Ammon's horn (tissue), 1 donor: ENCODE measurements at places on chromosomes 5 and 9.

DNA sequence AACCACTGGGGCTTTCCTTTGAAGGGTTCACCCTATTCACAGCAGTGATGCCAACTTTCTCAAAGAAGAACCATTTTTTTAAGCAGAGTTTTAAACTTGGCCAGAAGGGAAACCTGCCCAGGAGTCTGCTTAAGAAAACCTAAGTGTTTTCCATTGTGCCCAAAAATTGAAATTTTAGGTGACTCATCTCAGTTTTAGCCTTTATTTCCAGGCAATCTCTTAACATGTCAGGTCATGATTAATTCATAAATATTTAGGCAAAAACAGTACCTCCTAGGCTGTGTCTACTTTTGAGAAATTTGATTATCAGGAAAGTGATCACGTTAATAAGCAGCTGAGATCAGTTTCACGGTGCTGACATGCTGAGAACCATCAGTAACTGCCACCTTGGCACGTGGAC is 61.9 kb downstream of the TLE1 start:
- DNase-seq, result no peak

- no peak for DNase-seq
Measured at GRCh38 chr9:88184976-88185375, 46.7 kb upstream of the SPATA31C2 start.

DNA sequence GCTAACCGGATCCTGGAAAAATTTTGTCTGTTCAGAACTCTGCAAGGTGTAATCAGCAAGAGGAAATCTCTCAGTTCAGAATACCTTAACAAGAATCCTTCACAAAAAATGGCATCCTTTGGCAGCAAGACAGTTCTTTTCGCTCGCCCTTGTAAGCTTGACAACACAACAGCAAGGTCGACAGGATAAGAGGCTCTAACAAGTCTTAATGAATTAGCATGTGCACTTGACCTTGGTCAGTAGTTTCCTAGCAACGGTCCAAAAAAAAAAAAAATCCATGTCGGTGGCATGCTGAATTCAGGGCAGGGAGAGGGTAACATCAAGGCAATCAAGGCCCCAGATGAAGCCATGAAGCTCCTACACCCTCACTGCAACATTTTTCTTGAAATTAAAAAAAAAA is 172.8 kb downstream of the APBA1 start:
- no peak for DNase-seq

GRCh38 chr5:37198842-37199241 is 50.3 kb downstream of the CPLANE1 start:
- no peak for DNase-seq

DNA sequence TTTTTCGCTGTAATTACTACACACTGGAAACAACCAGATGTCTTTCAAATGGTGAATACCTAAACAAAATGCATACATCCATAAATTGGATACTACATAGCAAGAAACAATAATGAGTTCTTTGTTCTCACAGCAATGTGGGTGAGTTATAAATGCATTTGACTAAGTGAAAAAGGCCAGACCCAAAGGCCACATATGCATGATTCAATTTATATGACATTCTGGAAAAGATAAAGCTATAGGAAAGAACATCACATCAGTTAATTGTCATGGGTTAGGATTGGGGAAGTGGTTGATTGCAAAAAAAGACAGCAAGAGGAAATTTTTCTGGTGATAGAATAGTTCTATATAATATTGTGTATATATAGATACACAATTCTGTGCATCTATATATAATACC is 198.9 kb downstream of the CYLC2 start:
- DNase-seq, result no peak

DNA sequence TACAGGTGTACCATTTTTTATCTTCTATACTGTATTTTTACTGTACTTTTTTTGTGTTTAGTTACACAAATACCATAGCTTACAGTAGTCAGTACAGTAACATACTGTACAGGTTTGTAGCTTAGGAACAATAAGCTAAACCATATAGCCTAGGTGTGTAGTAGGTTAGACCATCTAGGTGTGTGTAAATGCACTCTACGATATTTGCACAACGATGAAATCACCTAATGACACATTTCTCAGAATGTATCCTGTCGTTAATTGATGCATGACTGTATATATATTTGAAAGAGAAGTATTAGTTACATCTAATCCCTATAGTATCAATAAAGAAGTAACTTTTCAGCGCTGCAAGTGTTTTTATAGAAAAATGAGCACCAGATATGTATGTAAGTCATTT is 138.8 kb downstream of the TRPM6 start:
- DNase-seq, result no peak

GRCh38 chr9:90813523-90813922 is 11.9 kb downstream of the SYK start:
- DNase-seq, result no peak

GRCh38 chr5:115456056-115456455 is 88.5 kb downstream of the FEM1C start:
- DNase-seq, result no peak

DNA sequence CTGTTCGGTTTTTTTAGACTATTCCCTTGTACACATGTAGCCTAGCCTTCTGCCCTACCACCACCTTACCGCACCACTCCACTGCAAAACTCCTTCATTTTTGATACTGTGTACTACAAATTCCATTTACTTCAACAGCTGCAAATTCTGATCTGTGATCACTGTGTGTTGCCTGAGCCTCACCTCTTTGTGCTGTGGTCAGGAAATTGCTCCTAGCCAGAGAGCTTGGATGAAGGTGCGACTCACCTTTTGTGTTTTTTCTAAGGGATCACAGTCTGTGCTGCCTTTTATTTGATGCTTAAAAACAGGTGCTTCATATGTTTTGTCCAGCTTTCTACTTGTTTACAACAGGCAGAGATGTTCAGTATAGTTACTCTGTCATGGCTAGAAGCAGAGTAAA is 31.5 kb downstream of the CSNK1G3 start:
- no peak for DNase-seq

GRCh38 chr9:94611638-94612068 is 18.0 kb upstream of the FBP2 start:
- no peak for DNase-seq

DNA sequence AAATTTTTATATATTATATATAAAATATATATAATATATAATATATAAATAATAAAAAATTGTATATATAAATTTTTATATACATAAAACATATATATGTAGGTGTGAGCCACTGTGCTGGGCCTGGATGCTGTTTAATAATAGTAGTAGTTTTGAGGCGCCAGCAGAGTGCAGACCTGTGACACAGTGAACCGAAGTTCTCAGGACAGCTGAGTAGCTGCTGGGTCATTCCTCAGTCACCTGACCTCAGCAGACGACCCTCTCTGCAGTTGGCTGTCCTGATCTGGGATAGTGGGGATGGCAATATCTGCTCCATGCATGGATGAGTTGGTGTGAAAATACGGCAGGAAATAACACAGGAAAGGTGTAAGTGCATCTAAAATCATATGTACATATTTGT is 3.3 kb upstream of the SNX18 start:
- DNase-seq, result no peak

- DNase-seq, result peak; percentile 9
Measured at GRCh38 chr5:173891308-173892116, 3.4 kb downstream of the CPEB4 start.

GRCh38 chr5:56518820-56519219 is 285.7 kb upstream of the ANKRD55 start:
- DNase-seq, result no peak

- DNase-seq, result peak; percentile 32
Measured at GRCh38 chr9:16221366-16221765, 649.1 kb downstream of the BNC2 start.

DNA sequence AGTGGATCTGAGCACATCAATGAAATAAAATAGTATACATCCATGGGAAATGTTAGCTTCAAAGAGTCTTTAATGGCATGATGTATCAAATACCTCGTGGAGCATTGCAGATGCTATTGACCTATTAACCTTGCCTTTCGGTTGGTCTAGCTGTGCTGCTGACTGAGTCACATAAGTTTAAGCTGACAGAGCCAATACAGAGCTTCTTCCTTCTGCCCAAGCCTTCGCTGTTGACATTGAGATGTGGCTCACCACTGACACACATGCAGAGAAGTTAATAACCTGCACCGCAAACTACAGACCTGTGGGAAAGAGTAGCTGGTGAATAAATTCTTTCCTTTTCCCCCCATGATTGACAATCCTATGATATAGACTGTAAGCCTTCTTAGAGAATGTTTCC is 78.2 kb downstream of the LURAP1L start:
- no peak for DNase-seq

GRCh38 chr9:419571-420171 is 205.0 kb downstream of the DOCK8 start:
- DNase-seq, result no peak

DNA sequence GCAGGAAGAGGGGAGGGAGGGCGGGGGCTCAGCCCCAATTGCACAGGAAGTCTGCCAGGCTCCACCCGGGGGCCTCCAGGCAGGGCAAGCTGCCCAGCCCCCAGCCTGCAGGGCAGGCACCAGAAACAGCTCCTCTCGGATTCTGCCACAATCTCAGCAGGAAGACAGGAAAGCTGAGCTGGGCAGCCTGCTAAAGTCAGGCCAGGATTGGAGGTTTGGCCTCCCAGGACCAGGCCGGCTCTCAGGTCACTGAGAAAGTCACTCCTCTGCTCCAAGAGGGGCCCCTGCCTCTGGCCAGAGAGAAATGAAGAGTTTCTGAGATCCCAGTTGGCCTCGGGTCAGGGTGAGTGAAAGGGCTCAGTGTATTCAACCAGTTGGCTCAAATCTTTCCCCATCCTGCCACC is 54.6 kb upstream of the STXBP1 start:
- no peak for DNase-seq

- peak; percentile 74 for DNase-seq
Measured at GRCh38 chr9:129446828-129447550, 173.9 kb downstream of the C9orf50 start.

DNA sequence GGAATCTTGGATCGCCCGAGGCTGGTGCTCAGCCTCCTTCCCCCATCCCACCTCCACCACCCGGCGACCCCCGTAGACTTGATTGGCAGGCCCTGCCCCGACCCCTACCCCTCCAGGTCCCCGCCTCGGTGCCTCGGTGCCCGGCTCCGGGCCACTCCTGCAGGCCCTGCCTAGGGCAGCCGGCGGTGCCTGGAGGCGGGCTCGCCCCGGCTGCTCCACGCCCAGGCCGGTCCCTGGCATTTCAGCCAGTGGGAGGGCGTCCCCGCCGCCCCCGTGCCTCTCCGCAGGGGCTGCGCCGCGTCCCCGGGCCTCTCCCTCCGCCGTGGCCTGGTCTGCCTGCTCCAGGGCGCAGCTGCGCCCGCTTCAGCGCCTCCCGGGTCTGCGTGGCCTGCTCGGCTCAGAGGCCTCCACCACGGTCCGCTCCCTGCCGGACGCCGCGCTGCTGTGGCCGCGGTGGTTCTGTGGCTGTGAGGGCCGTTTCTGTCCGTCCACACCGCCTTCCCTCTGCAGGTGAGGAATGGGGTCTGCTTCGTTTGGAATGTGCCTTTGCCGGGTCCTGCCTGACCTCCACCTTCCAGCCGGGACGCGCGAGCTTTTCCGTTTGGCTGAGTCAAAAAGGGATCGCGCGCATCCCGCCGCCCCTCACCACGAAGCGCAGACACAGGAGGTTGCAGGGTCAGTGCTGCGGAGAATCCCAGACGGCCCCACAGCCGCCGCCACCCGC is 48.3 kb upstream of the IRX4 start:
- DNase-seq, result no peak

DNA sequence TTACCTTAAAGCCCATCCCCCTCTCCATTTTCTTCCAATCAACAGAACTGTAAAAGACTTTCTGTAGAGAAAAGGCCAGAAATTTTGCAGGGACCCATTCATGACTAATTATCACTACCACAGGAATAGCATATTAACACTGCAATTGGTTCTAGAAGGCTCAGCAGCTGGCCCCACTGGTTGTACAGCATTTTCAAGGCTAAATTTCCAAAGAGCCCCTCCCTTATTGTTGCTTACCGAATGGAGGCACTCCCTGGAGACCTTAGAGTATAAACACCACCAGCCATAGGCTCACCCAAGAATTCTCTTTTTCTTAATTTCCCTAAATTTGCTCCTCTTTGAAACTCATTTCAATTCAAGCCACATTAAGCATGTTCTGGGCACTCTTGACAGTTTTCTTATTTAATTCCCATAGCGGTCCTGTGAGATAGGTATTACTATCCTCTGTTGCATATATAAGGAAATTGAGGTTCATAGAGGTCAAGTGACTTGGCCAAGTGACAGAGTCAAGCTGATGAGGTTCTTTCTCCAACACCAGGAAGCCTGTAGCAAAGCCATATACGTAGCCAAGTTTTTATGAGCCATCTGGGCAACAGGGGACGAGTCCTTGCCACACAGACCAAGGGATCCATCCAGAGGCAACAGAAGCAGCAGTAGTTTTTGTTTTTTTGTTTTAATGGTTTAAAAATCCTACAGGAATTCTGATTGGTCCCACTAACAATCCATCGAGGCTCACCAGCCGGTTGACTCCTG is 83.9 kb upstream of the NR5A1 start:
- no peak for DNase-seq

- no peak for DNase-seq
Measured at GRCh38 chr5:9098990-9099389, 446.9 kb downstream of the SEMA5A start.

GRCh38 chr9:18855656-18856055 is 177.4 kb downstream of the SAXO1 start:
- DNase-seq, result no peak

DNA sequence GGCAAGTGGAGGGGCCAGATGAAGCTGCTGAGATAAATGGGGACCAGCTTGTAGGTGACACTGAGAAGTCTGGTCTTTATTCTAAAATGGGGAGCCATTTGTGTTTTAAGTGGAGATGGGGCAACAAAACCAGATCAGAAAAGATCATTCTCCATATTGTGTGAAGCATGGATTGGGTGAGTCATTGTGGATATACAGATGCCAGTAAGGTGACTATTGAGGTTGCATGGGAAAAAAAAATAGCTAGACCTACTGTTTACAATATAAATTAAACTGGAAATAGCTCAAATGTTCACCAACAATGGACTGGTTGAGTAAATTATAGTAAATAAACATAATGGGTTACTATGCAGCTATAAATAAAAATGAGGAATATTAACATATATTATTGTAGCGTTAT is 5.4 kb upstream of the MAP1B start:
- DNase-seq, result no peak

- no peak for DNase-seq
Measured at GRCh38 chr5:137615171-137615775, 116.1 kb upstream of the SPOCK1 start.

- DNase-seq, result no peak
Measured at GRCh38 chr5:27158775-27159174, 120.4 kb upstream of the CDH9 start.

GRCh38 chr5:127602481-127602880 is 46.4 kb upstream of the CTXN3 start:
- DNase-seq, result no peak

- DNase-seq, result no peak
Measured at GRCh38 chr5:116865651-116866050, 291.0 kb upstream of the SEMA6A start.

- no peak for DNase-seq
Measured at GRCh38 chr5:117681431-117682254, 1107.0 kb upstream of the SEMA6A start.

DNA sequence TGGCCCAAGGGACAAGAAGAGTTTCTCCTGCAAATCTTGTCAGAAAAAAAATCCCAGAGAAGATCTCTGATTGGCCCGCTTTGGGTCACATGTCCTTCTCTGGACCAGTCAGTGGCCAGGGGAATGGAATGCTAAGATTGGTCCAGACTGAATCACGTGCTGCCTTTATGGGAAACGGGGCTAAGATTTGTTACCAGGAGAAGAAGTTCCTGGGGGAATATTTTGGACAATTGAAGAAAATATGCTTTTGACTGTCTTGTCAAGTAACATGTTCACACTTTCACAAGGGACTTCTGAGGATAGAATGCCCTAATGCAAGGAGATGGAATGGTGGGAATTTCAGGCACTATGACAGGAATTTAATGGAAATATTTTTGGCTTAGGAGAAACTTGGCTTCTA is 74.1 kb upstream of the SH3PXD2B start:
- no peak for DNase-seq
